HEK293T (cell line): ENCODE measurements at places on chromosomes 13 and 19.

GRCh38 chr13:95411428-95412040, 110.3 kb upstream of the ABCC4 start:
- no peak for DNase-seq

DNA sequence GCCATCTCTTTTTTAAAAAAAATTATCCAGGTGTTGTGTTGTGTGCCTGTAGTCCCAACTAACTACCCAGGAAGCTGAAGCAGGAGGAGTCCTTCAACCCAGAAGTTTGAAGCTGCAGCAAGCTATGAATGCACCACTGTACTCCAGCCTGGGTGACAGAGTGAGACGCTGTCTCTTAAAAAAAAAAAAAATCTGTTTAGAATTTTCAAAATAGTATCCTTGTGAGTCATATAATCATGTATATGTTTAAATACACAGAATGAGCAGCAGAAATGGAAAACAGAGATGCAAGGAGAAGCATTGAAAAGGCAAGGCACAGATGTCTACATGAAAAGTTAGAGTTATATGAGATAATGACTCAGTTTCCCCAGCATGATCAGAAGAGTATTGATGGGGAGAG, 31.2 kb downstream of the SYDE1 start:
- no peak for DNase-seq

GRCh38 chr13:22077205-22077683, 406.4 kb downstream of the FGF9 start:
- no peak for DNase-seq

DNA sequence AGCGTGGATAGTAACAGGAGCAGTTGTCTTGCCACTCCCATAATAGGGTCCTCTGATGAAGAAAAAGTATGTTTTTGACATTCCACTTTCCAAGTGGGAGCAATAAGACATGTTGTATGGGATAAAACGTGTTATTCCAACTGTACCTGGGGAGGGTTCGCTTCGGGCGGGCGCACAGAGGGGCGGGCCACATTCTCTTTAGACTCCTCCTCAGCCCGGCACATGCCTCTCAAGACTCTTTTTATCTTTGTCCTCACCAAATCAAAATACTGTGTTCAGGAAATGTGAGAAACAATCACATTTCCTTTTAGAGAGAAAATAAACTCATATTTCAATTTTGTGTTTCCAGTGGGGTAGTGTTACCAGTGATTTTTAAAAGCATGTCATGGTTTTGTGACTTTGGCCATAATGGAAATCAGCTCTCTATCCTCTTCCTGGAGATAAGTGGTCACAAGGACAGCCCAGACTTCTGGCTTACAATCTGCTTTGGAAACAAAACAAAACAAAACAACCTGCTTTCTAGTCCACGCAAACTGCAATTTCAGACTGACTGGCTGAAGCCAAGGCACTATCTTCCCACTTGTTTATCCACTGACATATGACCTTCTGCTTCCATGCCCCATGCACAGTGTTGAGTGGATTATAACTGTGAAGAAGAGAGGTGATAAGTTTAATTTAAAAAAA, 276.1 kb downstream of the NALCN start:
- DNase-seq, result no peak

DNA sequence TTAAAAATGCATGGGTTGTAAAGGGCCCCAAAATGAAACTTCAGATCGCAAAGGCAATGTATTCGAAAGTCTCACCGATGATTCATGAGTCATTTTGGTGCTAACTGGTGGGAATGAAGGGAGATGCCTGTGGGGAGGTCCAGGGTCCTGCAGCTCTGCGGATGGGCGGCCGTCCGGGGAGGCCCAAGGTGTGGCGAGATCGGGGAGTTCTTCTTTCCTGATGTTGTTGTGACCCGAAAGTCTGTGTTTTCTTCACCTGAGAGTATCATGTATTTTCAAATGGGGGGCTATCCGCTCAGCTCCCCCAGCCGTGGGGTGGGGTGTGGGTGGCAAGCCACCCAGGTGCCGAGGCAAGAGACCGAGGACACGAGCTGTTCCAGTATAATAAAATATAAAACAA, 36.5 kb downstream of the TFDP1 start:
- DNase-seq, result no peak

GRCh38 chr13:27211271-27211670, 39.7 kb upstream of the USP12 start:
- DNase-seq, result no peak

DNA sequence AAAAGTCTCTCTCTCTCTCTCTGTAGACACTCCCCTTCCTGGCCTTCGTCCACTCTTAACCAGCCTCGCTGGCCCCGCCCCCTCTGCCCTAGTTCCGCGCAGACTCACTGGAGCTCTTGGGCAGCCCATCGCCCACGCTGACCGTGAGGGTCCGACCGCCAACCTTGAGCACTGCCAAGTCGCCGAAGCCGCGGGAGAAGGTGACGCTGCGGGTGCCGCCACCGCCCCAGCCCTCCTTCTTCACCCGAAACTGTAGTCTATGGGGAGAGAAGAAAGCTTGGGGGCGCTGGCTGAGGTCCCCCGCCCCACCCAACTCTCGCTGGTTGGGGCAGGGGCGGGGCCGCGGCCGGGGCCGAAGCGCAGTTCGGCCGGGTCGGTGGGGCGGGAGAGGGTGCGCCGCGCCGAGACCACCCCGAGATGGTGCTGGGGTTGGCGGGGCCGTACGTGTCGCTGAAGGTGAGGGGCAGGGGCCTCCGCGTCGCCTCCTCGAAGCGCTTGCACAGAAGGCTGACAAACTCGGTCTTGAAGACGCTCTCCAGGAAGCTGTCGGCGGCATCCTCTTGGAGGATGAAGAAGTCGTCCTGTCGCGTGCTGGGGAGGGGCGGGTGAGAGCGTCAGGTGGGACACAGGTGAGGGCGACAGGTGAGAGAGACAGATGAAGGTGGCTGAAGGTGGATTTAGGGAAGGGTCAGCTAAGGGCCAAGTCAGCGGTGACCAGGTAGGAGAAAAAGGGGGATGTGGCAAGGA, 12.6 kb upstream of the ZNF414 start:
- peak; percentile 89 for DNase-seq

- DNase-seq, result no peak
Observed at GRCh38 chr13:113035213-113035800, 66.3 kb downstream of the MCF2L start.

GRCh38 chr13:93745884-93746283, 519.3 kb downstream of the GPC6 start:
- DNase-seq, result no peak

DNA sequence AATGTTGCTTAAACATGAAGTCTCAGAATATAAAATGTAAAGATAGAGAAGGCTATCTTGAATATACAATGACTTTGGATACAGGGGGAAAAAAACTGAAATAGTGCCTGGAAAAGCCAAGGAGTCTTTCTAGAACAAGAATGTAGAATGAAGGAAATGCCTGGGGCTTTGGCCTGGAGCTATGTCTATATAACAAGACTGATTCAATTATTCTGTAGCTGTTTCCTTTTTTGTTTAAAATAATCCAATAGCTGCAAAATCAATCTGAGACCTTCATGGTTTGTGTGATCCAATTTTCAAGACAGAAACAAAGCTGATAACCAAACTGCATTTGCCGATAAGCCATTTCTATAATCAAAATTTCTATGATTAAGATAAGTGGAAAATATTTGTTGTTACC, 530.9 kb upstream of the NBEA start:
- no peak for DNase-seq

- no peak for DNase-seq
Observed at GRCh38 chr13:50552424-50552966, 291.0 kb downstream of the DLEU7 start.

DNA sequence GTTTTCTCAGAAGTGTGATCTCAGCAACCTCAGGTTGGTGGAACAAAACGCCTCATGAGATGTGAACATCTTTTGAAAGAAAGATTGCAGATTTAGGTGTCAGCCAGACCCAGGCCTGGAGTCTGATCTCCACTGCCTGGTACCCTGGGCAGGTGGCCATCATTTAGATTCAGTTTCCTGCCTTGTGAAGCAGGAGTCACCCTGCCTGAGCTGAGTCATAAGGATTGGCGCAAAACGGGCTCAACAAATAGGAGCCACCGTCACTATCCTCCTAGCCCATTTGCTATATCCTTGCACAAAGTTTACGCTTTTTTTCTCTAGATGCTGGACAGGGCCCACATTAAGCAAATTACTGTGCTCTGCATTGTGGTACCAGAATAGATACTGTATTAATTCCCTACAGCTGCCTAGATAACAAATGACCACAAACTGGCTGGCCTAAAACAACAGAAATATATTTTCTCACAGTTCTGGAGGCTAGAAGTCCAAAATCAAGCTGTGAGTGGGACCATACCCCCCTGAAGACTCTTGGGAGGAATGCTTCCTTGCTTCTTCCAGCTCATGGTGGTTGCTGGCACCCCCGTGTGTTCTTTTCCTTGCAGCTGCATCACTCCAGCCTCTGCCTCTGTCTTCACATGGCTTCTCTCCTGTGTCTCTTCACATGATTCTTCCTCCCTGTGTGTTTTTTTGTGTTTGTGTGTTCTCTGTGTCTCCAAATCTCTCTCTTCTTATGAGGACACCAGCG, 38.2 kb downstream of the TNFSF11 start:
- no peak for DNase-seq

GRCh38 chr19:33376941-33377557, 3.5 kb downstream of the CEBPG start:
- no peak for DNase-seq

- DNase-seq, result peak; percentile 42
Observed at GRCh38 chr19:47445937-47446402, 25.7 kb downstream of the SLC8A2 start.

DNA sequence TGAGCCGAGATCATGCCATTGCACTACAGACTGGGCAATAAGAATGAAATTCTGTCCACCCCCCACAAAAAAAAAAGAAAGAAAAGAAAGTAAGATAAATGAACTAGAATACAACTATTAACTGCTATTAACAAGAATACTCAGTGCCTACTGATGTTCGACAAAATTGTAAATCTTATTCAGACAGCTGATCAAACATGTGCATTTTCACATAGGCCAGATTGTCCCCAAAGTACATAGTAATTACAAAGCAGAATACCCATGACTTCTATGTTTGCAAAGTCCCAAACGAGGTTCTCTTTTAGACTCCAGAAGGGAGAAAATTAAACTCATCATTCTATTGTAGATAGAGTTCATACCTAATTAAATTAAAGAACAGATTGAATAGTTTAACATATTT, 113.4 kb downstream of the UFM1 start:
- no peak for DNase-seq

GRCh38 chr19:35123573-35123972, 8.0 kb downstream of the FXYD3 start:
- DNase-seq, result no peak
